ENCODE measurements at places on chromosomes 7 and 10. TPM values are rescaled to one million over a fixed set of nuclear protein-coding genes. Genes with fewer than 3 reads are reported as not detected.

Gene SUV39H2
- total RNA-seq, result 4.9 TPM

Gene MORN4
- total RNA-seq, result 8.0 TPM

Gene PAPOLB
- 0.08 TPM for total RNA-seq

Gene RARRES2
- 32.6 TPM for total RNA-seq

Gene HYAL4
- not detected for total RNA-seq

Gene NPC1L1
- 0.05 TPM for total RNA-seq

Gene LIPN
- not detected for total RNA-seq

Gene SPDYE16
- not detected for total RNA-seq

Gene GHRHR
- total RNA-seq, result not detected

Gene RBM20
- 103 TPM for total RNA-seq

Gene ECHDC3
- 101 TPM for total RNA-seq

Gene CUL2
- total RNA-seq, result 39.6 TPM

Gene FAM237B
- total RNA-seq, result not detected

Gene ADAM22
- 1.2 TPM for total RNA-seq

Gene AKR1C2
- 29.7 TPM for total RNA-seq

Gene PRF1
- 4.3 TPM for total RNA-seq

Gene GBF1
- total RNA-seq, result 44.0 TPM

Gene MEST
- total RNA-seq, result 10.7 TPM

Gene TBX20
- 138 TPM for total RNA-seq

Gene HOXA7
- total RNA-seq, result not detected

Gene ZNF33B
- total RNA-seq, result 13.7 TPM

Gene PTN
- 21.6 TPM for total RNA-seq

Gene SFTPA1
- total RNA-seq, result 0.24 TPM

Measured in Right ventricle myocardium inferior (tissue), 1 donor.